ENCODE measurements at places on chromosomes 6 and 20.

DNA sequence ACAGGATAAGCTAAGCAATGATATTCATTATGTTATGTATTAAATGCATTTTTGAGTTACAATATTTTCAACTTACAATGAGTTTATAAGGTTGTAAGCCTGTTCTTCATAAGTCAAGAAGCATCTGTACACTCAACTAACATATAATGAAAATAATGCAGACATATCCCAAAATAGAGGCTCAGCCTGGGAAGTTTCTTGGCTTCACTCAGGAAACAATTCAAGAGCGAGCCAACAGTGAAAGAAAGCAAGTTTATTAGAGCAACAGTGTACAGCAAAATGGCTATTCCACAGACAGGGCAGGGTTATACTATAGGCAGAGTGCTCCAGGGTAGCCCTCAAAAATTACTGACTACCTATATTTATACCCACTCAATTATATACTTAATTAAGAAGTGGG, 1581.8 kb downstream of the HACE1 start:
- no peak for DNase-seq

GRCh38 chr6:136503303-136504029, 46.8 kb downstream of the MAP7 start:
- DNase-seq: no peak

- no peak for DNase-seq
These were observed 23.9 kb downstream of the FAM50B start for GRCh38 chr6:3873051-3873450.

- peak; percentile 42 for DNase-seq
These were observed 648 bp downstream of the COL19A1 start for GRCh38 chr6:69866770-69867638.

DNA sequence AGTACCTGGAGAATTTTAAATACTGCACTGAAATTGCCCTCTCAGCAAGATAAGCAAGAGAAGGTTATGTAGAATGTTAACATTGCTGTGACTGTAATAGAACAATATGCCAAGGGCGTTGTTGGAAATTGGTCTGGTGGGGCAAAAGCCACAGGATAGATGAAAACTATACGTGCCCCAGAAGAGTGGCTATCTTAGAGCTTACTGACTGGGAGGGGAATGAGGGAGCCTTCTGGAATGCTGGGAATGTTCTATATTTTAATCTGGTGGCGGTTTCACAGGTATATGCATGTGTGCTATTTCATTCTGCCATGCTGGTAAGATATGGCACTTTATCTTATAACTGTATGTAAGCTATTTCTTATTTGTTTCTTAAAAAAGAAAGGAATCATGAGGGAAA, 35.2 kb upstream of the YWHAB start:
- no peak for DNase-seq

DNA sequence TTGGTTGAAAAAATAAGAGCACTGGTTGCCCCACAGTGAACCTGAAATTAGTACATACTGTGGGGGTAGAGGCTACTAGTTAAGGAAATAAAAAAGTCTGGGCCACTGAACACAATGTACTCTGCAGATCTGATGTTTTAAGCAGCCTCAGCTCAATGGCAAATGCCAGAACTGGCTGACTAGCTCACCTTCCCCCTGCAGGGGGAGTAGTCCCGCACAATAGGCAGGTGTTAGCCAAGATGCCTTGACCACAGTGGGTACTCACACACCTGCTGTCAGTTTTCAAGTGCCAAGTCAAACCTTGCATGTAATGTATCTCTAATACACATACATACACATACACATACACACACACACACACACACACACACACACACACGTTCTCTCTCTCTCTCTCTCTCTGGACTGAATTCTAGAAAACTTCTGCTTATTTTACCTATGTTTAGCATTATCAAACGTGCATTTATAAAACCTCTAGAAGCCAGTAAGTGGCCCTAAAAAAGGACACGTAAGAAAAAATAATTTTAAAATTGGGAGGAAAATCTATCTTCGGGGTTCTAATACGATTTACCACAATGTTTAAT, 36.1 kb downstream of the GMDS start:
- DNase-seq: no peak

- peak; percentile 95 for DNase-seq
These were observed 3.6 kb upstream of the EDN1 start for GRCh38 chr6:12286373-12287110.

DNA sequence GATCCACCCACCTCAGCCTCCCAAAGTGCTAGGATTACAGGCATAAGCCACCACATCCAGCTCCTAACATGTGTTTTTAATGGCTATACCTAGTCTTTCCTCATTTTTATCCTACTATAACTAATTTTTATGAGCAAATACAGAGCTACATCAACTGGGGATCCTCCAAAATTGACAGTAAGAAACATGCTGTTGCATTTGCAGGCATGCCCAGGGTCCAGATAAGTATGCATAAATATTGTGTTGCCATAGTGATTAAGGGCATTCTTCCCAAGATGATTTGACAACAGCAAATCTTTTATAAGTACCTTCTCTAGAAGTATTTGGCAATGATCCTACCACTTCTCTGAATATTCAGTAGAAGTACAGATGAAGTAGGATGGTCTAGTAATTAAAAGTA, 41.9 kb upstream of the MOXD1 start:
- DNase-seq: peak; percentile 71

GRCh38 chr6:126143761-126144251, 157.5 kb downstream of the TRMT11 start:
- no peak for DNase-seq

DNA sequence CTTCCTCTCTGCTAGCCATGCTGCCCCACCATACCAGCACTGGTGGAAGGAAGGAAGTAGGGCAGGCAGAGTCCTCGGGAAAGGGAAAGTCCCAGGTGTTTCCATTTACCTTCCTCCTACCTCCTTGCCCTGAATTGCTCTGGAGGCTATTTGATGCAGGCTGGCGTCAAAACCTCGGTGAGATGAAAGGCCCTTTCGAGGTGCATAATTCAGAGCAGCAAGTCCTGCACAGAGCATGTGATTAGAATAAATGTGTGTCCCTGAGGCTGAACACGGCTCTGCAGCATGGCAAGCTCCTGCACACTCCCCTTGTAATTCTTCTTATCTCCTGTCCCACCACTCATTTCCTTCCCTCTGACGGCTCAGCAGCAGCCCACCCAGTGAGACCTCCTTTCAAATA, 98.7 kb upstream of the LRFN2 start:
- no peak for DNase-seq

DNA sequence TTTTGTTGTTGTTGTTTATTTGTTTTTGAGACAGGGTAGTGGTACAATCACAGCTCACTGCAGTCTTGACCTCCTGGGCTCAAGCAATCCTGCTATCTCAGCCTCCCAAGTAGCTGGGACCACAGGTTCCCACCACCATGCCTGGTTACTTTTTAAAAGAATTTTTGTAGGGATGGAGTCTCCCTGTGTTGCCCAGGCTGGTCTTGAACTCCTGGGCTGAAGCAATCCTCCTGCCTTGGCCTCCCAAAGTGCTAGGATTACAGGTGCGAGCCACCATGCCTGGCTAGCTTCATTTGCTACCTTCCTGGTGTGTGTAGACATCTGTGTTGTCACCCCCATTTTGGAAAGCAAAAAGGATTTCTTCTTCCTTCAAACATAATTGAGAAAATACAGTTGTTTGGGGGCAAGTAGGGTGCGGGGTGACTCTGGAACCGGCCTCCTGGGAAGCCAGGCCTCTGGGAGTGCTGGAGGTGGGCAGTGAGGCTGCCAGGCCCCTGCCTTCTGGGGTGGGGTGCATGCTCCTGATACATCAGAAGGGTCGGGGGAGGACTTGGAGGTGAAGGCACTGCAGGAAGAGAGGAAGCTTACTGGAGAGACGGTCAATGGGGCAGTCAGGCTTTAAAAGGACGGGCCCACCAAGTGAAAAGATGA, 28.4 kb downstream of the SYNJ2 start:
- no peak for DNase-seq

DNA sequence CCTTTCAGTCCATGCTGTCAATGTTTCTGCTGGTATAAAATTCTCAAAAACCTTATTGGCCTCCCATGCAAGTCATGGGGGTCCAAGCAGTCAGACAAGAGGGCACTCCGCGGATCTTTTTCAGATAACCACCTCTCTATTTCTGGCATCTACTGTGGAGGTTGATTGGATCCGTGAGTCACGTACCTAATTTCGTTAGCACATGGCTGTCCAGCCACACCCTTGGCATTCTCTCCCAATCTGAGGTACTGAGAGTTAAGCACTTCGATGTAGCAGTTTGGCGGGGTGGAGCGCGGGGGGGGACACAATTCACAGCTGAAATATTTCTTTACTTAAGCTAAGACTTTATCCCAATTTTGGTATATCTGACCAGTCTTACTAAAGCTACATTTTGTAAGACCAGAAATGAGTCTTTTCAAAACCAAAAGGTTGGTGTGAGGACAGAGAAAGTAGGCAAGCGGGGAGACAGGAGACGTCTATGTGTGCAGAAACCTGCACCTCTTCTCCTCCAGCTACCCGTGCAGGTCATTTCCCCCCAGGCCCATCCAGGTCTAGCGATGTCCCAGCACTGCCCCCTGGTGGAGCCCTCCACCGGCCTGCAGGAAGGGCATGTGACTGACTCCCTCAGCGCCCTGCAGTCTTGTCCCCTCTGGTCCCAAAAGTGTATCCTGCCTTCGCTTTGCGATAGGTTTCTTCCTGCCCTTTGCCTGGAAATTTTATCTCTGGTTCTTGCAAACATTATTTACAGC, 113.1 kb downstream of the ADAT2 start:
- DNase-seq: no peak

- peak; percentile 54 for DNase-seq
These were observed 25.0 kb downstream of the HEBP2 start for GRCh38 chr6:138428944-138429598.

DNA sequence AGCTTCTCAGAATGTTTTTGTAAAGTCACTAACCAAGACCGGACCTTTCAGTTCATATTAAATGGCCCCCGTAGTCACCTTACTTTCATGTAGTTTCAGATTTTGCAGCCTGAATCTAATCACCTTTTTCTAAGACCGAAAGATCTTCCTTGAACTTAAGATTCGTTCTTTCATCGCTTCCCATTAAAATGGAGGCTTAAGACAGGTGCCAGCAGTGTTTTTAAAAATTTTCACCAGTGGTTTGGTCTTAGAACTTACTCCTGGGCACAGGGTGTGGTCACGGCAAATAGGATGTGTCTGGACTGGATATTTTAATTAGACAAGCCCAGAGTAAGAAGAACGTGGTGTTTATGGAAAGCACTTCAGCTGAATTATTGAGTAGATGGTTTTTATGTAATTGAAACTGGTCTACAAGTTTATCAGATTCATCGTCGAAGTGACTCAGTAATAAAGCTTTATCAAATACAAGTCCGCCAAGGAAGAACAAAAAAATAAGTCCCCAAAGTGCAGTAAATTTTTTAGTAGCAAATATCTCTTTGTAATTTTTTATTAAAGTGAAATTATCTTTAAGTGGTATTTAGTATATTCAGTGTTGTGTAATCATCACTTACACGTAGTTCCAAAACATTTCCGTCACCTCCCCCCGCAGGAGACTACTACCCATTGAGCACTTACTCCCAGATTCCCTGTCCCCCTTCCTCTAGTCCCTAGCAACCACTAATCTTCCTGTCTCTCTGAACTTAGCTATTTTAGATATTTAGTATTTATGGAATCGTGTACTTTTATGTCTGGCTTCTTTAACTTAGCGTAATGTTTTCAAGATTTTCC, 868 bp downstream of the SRSF3 start:
- peak; percentile 63 for DNase-seq

- no peak for DNase-seq
These were observed 132.6 kb upstream of the ASCC3 start for GRCh38 chr6:101013612-101014195.

DNA sequence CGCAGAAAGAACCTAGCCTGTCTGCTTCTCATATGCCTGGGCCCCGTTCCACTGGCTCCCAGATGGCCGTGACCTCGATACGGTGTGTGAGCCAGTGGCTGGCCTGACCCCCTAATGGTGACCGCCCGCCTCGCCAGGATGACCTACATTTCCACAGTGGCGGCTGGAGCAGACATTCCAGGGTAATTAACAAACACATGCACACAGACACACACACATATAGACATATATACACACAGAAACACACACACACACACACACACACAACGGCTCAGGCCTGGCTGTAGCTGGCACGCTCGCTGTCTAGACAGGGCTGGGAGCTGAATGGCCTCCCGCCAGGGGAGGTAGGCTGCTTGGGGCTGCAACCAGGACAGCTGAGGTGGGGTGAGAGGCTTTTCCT, 227.1 kb downstream of the ANKRD60 start:
- DNase-seq: no peak

- DNase-seq: no peak
These were observed 156.1 kb downstream of the MRPL14 start for GRCh38 chr6:43970913-43971775.

DNA sequence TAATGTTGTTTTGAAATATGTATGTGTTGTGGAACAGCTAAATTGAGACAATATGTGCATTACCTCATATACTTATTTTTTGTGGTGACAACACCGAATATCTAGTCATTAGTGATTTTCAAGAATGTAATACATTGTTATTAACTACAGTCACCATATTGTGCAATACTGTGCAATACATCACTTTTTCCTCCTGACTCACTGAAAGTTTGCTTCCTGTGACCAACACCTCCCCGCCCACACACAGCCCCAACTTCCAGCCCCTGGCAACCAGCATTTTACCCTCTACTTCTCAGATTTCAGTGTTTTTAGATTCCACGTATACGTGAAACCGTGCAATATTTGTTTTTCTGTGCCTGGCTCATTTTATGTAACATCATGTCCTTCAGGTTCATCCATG, 627.9 kb downstream of the PRKN start:
- DNase-seq: peak; percentile 94

DNA sequence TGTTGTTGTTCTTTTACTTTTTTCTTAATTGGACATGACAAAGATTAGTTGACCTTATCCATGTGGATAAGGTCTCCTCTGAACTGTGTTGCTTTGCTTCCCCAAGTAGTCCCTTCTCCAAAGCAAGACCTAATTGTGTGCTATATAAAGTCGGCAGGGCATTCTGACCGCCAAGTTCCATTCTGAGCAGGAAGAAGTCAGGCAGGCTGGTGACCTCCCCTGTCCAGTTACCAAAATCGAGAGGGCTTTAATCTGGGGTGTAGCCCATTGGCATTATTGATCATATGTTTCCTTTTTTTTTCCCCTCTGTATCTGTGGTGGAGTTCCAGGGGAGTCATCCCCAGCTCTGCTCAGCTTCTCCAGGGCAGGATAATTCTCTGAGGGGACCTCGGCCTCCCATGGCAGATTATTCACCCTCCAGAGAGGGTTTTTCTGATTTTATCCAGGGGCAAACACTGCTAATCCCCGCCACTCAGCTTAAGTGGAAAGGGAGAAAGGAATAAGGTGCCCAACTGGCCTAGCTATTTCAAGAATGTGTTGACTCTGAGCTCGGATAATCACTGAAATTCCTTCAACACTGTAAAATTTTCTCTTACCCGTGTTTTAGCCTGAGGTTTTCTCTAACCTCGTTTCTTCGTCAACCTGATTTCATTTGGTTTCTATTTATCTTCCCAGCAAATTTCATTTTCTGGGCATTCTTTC, 71.8 kb upstream of the L3MBTL3 start:
- no peak for DNase-seq
